ENCODE measurements at places on chromosomes 7 and 10. TPM values are rescaled to one million over a fixed set of nuclear protein-coding genes. Genes with fewer than 3 reads are reported as not detected.

- H3K27me3 ChIP-seq: no peaks in the 10 kb centered on the region
- no peaks in the 10 kb centered on the region for H3K36me3 ChIP-seq
- no peak for DNase-seq
- H3K4me3 ChIP-seq: no peak overlapping the region
- no peak overlapping the region for H3K27ac ChIP-seq
- no peaks in the 10 kb centered on the region for H3K4me1 ChIP-seq
Measured at GRCh38 chr7:113128031-113128430, 9.7 kb upstream of the SMIM30 start.

DNA sequence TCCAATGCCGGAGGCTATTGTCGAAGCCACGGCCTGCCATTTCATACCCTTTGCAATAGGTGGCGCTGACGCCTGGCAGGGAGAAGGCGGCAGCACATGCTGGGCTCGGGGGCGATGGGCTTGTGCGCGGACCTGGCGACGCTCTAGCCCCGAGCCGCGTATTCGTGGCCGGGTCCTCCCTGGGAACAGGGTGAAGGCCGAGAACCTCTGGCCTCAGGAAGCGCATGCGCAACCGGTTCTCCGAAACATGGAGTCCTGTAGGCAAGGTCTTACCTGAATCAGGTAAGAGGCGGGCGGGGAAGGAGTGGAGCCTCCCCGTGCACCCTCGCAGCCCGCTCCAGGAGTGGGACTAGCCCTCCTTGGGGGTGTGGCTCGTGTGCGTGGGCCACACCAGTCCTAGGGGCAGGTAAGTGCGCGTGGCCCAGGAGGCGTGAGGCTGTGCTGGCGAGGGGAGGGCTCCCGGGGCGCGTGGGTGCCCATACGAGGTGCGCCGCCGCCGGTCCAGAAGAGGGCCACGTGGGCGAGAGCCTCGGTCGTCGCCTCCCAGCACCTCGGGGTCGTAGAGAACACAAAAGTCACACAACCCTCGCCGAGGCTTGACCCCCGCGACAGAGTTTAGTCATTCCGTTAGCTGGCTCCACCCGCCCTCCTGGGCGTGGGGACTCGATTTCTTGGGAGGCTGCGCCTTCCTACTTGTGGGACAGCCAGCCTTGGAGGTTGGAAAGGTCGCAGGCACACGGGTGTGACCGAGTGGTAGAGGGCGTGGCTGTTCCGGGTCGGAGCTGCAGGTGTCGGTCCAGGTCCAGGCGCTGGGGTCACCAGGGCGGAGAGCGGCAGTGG, 5.6 kb upstream of the MEST start:
- DNase-seq: no peak
- no peak overlapping the region for H3K27ac ChIP-seq
- no peaks in the 10 kb centered on the region for H3K4me1 ChIP-seq
- no peaks in the 10 kb centered on the region for H3K27me3 ChIP-seq
- peak overlapping the region; percentile 71 for H3K4me3 ChIP-seq

DNA sequence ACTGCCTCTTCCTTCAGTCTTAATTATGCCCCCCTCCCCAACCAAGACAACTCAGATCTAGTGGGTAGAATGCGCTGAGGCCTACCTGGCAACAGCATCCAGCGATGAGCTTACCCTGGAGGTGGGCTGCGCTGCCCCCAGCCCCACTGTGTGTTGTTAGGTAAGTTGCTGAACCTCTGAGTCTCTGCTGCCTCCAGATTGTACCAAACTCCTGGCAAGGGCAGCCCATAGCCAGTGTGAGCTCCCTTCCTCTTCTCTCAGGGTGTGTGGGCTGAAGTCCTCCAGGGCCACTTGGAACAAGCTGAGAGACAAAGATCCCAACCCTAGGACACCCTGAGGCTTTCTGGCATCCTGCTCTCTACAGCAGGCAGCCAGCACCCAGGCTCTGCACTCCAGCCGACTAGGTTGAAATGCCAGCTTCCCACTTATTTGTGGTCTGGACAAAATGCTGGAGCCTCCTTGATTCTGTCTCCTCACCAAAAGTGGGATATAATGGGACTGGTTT, 135.3 kb downstream of the ARHGAP22 start:
- peaks cover 2% of the 10 kb centered on the region for H3K4me1 ChIP-seq
- no peak overlapping the region for H3K4me3 ChIP-seq

GRCh38 chr10:98745645-98746044, 298.9 kb upstream of the HPS1 start:
- no peaks in the 10 kb centered on the region for H3K4me1 ChIP-seq
- no peak overlapping the region for H3K4me3 ChIP-seq
- no peak overlapping the region for H3K27ac ChIP-seq
- H3K36me3 ChIP-seq: no peaks in the 10 kb centered on the region
- DNase-seq: no peak

DNA sequence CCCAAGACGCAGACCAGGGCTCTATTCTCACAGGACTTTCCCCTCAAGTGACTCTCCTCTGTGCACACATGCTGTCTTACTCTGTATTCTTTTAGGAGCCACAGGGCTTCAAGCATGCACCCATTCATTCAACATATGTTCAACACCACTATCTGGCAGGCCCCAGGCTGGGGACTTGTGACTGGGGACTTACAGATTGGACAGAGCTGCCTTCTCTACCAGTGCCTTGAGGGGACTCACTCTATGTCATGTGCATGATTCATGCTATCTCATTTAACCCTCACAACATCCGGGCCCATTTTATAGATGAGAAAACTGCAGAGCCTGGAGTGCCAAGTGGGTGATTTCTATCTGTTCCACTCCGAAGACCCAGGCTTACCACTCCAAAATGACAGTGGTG, 34.3 kb downstream of the MYL10 start:
- DNase-seq: no peak
- no peak overlapping the region for H3K27ac ChIP-seq
- no peaks in the 10 kb centered on the region for H3K27me3 ChIP-seq
- no peaks in the 10 kb centered on the region for H3K36me3 ChIP-seq
- H3K4me3 ChIP-seq: no peak overlapping the region

DNA sequence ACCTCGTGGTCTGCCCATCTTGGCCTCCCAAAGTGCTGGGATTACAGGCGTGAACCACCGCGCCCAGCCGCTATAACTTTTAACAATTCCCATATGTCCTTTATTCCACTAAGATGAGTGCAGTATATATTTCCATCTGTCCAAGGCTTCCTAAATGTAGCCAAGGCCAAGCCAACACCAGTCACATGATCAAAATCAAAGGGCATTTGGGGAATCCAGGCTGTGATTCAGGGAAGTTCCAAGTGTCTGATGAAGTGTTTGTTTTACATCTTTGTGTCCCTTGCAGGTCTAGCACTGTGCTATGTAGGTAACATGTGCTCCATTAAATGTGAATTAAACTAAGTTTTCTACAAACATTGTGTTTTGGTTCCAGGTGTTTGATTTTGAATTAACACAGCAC, 20.8 kb downstream of the AKR1E2 start:
- no peaks in the 10 kb centered on the region for H3K36me3 ChIP-seq
- H3K27ac ChIP-seq: peak overlapping the region; percentile 35
- H3K4me3 ChIP-seq: no peak overlapping the region
- H3K27me3 ChIP-seq: no peaks in the 10 kb centered on the region

GRCh38 chr10:11319990-11320602, 291.4 kb downstream of the USP6NL start:
- H3K4me1 ChIP-seq: no peaks in the 10 kb centered on the region
- peaks cover 24% of the 10 kb centered on the region for H3K36me3 ChIP-seq
- DNase-seq: no peak
- H3K4me3 ChIP-seq: no peak overlapping the region

- H3K4me1 ChIP-seq: peaks cover 4% of the 10 kb centered on the region
- no peaks in the 10 kb centered on the region for H3K27me3 ChIP-seq
- no peak for DNase-seq
- H3K36me3 ChIP-seq: no peaks in the 10 kb centered on the region
- no peak overlapping the region for H3K27ac ChIP-seq
Measured at GRCh38 chr10:75444781-75445386, 13.5 kb downstream of the LRMDA start.

DNA sequence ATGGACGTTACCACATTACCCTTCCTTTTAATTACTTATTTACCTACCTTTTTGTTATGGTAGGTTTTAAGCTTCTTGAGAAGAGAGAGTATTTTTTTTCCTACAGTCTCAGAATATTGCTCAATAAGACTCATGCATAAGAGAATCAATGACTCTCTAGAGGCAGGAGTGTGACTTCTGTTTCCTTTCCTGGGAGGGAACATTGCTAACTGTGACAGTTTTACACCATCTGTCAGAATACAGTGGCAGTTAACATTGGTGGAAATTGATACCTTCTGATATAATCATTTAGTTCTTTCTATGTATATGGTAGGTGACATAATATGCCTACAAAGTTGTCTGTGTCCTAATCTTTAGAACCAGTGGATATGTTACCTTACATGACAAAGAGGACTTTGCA, 348.7 kb upstream of the POT1 start:
- H3K36me3 ChIP-seq: no peaks in the 10 kb centered on the region
- no peak for DNase-seq
- no peaks in the 10 kb centered on the region for H3K27me3 ChIP-seq
- H3K4me1 ChIP-seq: no peaks in the 10 kb centered on the region
- H3K4me3 ChIP-seq: no peak overlapping the region
- no peak overlapping the region for H3K27ac ChIP-seq

GRCh38 chr7:30453921-30454320, 24.7 kb downstream of the NOD1 start:
- H3K36me3 ChIP-seq: peaks cover 41% of the 10 kb centered on the region
- H3K27ac ChIP-seq: no peak overlapping the region
- H3K27me3 ChIP-seq: no peaks in the 10 kb centered on the region
- H3K4me1 ChIP-seq: no peaks in the 10 kb centered on the region

SMO gene
- total RNA-seq: 12.9 TPM

DNA sequence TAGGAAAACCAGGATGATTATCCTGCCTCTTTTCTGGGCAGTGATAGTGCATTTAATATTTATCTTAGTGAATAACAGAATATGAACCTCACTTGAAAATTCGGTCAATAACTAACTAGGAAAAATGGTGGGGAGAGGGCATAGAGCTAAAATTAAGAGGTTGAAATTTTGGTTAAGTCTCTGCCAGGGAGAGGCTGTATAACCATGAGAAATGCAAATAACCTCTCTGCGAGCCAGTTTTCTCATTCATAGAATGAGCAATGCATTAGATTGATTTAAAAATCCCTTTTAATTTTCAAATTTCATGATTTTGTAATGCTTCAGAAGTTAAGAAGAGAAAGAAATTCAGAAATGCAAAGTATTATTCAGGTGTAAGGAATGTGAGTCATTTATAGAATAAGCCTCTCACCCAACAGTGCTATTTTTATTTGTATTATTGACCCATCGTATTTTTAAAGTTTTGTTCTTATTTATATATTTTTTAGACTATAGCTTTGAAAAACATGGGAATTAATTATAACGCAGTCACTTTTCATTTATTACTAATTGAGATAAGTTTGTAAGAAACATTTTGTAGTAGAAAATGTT, 104.7 kb downstream of the PHF14 start:
- no peak overlapping the region for H3K27ac ChIP-seq
- DNase-seq: no peak
- no peaks in the 10 kb centered on the region for H3K4me1 ChIP-seq
- H3K27me3 ChIP-seq: no peaks in the 10 kb centered on the region
- H3K36me3 ChIP-seq: peaks cover 3% of the 10 kb centered on the region
- no peak overlapping the region for H3K4me3 ChIP-seq

TFR2 gene
- not detected for total RNA-seq

GRM3 gene
- not detected for total RNA-seq

- no peaks in the 10 kb centered on the region for H3K4me1 ChIP-seq
- H3K36me3 ChIP-seq: no peaks in the 10 kb centered on the region
- DNase-seq: no peak
- H3K4me3 ChIP-seq: no peak overlapping the region
- H3K27ac ChIP-seq: no peak overlapping the region
Measured at GRCh38 chr7:129769866-129770808, 158.6 kb downstream of the NRF1 start.

ADAM22 gene
- total RNA-seq: 0.85 TPM

MEOX2 gene
- total RNA-seq: 35.0 TPM

DNA sequence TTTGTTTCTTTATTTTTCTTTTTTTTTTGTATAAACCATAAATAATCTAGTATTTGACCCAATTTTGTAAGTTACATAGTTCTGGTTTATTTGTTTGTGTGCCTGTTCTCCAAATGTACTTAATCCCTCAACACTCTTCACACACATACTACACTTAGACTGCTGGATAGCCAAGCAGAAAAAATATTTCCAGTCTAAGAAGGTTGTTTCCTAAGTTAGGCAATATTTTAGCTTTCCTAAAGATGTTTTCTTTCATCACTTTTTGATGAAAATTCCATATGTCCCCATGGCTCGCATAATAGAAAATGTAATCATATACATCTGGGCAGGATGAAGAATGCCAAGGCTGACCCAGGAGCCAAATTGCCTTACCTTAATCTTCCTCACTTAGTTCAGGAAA, 105.3 kb downstream of the PPP1R3A start:
- H3K27ac ChIP-seq: no peak overlapping the region
- H3K27me3 ChIP-seq: no peaks in the 10 kb centered on the region
- no peaks in the 10 kb centered on the region for H3K36me3 ChIP-seq
- no peak overlapping the region for H3K4me3 ChIP-seq
- DNase-seq: no peak

DNA sequence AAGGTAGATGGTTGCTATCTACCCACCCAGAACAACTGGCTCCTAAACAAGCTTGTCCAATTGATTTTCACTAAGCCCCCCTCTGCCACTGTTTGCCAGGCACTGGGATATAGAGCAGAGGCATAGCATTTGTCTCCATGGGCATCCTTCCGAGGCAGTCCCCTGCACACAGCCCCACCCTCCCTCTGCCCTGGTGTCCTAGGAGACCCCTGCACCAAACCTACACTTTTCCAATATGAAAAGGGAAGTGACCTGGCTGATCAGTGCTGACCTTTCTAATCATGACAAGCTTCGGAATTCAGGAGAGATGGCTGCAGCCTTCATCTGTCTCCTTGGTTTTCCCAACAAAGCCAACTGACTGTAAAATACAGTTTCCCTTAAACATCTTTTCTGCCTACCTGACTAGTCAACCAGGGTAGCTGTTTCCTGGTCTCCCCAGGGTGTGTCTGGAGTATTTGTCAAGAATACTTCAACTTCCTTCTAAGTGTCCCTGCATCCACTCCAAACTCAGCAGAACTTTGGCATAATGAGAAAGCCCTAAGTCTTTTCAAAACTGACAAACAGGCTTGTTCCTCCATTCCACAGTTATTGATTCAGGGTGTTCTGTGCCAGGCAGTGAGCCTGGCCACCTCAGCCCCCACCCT, 7.6 kb upstream of the SLC18A3 start:
- H3K27ac ChIP-seq: no peak overlapping the region
- H3K27me3 ChIP-seq: no peaks in the 10 kb centered on the region
- H3K4me3 ChIP-seq: no peak overlapping the region
- no peak for DNase-seq
- H3K36me3 ChIP-seq: no peaks in the 10 kb centered on the region
- no peaks in the 10 kb centered on the region for H3K4me1 ChIP-seq

SYPL1 gene
- total RNA-seq: 17.5 TPM

- no peaks in the 10 kb centered on the region for H3K27me3 ChIP-seq
- no peak for DNase-seq
- H3K4me1 ChIP-seq: no peaks in the 10 kb centered on the region
- H3K36me3 ChIP-seq: no peaks in the 10 kb centered on the region
- no peak overlapping the region for H3K4me3 ChIP-seq
- H3K27ac ChIP-seq: no peak overlapping the region
Measured at GRCh38 chr10:64867501-64867962, 1346.3 kb downstream of the REEP3 start.

Data from ascending aorta (tissue), 2 donors.